ENCODE measurements at places on chromosomes 2 and 18. TPM values are rescaled to one million over a fixed set of nuclear protein-coding genes. Genes with fewer than 3 reads are reported as not detected.

Gene SLC16A14
- 3.0 TPM for total RNA-seq

Gene NETO1
- total RNA-seq = 12.1 TPM

DNA sequence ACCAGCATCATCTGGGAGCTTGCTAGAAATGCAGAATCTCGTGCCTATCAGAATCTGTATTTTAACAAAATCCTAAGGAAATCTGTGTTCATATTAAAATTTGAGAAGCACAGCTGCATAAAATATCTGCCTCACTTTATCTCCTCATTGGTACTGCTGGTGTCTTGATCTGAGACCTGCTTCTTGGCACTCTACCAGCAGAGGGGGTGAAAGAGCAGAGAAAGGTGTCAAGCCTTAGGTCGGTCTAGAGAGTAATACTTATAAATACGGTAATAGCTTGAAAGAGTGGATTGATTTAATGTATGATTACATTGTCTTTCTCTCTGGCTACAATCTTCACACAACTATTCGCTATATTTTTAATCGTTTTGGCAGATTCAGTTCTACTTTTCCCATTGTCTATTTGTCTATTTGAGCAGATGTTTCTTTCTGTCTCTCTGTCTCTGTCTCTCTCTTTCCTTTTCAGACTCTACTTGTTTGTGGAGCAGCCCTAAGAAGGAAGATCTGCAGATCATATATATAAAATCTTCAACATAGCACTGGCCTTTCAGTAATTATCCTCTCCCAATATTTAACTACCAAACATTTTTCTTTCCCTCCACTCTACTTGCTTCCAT lies 1.7 kb upstream of the GCG start:
- no peak overlapping the region for H3K4me3 ChIP-seq
- no peaks in the 10 kb centered on the region for H3K4me1 ChIP-seq
- H3K27ac ChIP-seq = no peak overlapping the region
- H3K36me3 ChIP-seq = no peaks in the 10 kb centered on the region
- H3K27me3 ChIP-seq = no peaks in the 10 kb centered on the region

DNA sequence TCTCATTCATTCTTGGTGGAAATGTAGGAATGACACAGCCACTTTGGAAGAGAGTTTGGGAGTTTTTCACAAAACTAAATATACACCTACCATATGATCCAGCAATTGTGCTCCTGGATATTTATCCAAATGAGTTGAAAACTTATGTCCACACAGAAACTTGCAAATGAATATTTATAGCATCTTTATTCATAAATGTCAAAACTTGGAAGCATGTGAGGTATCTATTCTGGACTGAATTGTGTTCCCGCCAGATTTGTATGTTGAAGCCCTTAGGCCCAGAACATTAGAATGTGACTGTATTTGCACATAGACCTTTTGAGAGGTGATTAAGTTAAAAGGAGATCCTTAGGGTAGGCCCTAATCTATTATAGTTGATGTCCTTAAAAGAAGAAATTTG lies 409.4 kb upstream of the SYT4 start:
- no peak overlapping the region for H3K27ac ChIP-seq
- no peaks in the 10 kb centered on the region for H3K4me1 ChIP-seq
- H3K4me3 ChIP-seq = no peak overlapping the region
- DNase-seq = no peak
- no peaks in the 10 kb centered on the region for H3K36me3 ChIP-seq

GRCh38 chr18:55539240-55539639 lies 48.8 kb downstream of the TCF4 start:
- H3K27me3 ChIP-seq = no peaks in the 10 kb centered on the region
- H3K27ac ChIP-seq = no peak overlapping the region
- no peak overlapping the region for H3K4me3 ChIP-seq
- no peaks in the 10 kb centered on the region for H3K36me3 ChIP-seq

DNA sequence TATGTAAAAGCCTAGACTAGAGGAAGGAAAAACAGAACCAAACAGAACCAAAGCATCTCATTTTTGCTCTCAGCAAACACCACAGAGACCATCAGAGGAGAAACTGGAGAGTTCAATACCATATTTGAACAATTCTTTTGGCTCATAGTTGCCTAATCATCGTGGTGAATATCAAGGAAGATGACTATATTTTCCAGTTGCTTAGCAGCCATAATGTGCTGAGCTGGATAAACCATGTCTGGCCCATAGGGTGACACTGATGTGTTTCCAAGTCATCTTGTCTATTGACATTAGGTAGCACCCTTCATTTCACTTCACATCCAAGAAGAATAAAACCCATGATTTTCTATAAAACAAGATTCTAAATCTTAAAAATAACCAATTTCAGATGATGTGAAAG lies 5.9 kb upstream of the XRCC5 start:
- DNase-seq = no peak
- no peaks in the 10 kb centered on the region for H3K27me3 ChIP-seq
- H3K36me3 ChIP-seq = no peaks in the 10 kb centered on the region

DNA sequence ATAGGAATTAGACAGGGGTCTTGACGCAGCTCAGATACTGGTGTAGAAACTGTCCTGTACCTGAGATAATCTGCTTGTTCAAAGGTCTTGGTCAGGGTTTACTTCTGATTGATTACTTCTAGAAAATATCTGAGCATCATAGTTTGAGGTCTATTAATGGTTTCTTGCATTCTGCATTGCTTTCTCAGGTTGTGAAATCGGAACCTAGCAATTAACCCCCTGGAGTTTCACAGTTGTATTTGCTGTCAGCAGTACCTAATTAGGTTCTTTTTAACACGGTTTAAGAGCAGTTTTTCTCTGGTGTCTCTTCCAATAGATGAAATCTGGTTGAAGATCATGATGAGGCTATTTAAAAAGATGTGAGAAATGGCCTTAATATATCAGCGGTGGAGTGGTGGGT lies 428.6 kb upstream of the SYT4 start:
- no peaks in the 10 kb centered on the region for H3K4me1 ChIP-seq
- no peak overlapping the region for H3K4me3 ChIP-seq
- no peaks in the 10 kb centered on the region for H3K27me3 ChIP-seq
- no peak overlapping the region for H3K27ac ChIP-seq

Measured in A673 (cell line).